Stimulated activated CD8-positive, alpha-beta memory T cell treated with anti-CD3 and anti-CD28 coated beads, Interleukin-15, amount 100 ng/mL, for 48 hours (primary cell): ENCODE measurements at places on chromosomes 2 and 18.

GRCh38 chr2:211367293-211367692, 810.9 kb downstream of the CPS1 start:
- no peak for DNase-seq

DNA sequence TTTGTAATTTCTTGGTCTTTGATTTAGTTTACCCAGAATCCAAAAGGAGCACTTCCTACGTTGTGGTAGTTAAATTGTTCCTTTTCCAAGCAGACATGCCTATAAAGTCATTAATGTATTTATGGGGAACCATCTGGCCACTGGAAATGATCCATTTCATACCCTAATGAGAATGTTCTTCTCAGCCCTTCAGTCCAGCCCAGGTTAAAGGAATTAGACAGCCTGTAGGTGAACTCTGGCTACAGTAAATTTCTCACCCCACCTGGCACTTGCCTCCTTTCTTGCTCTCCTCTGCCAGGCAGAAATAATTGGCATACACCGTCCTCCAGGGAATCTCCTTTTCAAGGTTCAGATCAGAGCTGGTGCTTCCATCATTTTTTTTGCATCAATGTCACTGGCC, 121.1 kb downstream of the SETBP1 start:
- no peak for DNase-seq

DNA sequence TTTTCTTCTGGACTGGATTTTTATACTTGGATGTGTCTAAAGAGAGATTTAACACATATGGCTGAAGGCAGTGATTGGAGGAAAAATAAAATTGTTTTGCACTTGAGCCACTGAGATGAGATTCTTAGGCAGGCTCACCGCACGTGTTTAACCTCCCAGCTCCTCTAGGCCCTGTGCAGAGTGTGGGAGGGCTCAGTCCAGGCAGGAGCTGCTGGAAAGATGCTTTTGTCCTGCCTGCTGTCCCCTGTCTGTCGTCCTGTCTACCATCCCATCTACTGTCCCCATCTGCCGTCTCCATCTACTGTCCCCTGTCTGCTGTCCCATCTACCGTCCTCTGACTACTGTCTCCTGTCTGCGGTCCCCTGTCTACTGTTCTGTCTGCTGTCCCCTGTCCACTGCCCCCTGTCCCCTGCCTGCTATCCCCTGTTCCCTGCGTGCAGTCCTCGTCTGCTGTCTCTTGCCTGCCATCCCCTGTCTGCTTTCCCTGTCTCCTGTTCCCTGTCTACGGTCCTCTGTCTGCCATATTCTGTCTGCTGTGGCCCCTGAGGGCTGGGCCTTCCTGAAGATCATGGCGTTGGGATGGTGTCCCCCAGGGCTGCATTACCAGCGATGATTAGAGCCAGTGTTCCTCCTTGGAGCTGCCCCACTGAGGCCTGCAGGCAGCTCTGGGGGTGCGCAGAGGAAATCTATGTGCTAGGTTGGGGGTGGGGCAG, 43.7 kb upstream of the HS6ST1 start:
- no peak for DNase-seq

DNA sequence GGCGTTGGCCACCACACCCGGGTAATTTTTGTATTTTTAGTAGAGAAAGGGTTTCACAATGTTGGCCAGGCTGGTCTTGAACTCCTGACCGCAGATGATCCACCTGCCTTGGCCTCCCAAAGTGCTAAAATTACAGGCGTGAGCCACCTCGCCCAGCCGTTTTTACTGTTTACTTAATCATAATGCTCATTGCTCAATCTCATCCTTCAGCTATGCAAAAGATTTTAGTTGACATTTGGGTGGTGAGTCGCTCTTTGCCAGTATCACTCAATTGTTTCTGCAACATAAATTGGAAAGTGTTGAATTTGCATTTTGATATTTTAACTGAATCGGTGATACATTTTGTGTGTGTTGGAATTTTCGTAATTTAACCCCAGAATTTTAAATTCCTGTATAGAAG, 7.8 kb upstream of the ZNF532 start:
- no peak for DNase-seq

DNA sequence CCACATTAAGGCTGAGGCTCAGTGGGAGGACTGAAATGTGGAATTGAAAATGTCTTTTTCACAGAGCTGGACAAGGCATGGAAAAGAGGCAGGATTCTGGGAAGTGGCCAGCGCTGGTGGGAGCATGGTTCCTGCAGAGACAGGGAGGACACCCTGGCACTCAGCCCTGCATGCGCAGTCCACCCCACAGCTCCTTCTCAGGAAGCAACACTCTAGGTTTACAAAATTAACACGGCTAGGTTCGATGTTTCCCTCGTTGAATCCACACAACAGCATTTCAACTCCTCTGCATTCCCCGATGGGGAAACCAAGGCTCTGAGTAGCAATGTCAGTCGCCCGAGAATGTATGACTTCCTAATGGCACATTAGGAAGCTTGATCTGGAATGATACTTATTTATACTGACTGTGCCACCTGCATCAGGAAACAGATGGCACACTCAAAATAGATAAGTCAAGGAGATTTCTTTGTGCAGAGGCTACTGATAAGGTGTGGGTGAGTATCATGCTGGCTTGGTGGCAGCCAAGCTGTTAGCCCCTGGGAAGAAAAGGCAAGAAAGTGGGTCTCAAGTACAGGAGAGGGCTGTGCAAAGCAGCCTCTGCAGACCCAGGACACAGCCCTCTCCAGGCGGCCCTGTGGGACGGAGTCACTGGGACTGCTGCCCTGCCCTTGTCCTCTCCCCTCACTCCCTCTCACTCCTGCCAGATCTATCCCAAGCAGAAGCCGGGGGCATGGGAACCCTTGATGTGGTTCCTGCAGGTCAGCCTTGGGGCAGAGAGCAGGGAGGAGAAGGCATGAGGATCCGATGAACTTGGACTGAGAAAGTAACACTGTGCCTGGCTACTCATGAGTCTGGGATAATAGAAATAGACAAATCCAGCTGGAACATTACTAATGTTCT, 158.4 kb upstream of the FHL2 start:
- DNase-seq = no peak

DNA sequence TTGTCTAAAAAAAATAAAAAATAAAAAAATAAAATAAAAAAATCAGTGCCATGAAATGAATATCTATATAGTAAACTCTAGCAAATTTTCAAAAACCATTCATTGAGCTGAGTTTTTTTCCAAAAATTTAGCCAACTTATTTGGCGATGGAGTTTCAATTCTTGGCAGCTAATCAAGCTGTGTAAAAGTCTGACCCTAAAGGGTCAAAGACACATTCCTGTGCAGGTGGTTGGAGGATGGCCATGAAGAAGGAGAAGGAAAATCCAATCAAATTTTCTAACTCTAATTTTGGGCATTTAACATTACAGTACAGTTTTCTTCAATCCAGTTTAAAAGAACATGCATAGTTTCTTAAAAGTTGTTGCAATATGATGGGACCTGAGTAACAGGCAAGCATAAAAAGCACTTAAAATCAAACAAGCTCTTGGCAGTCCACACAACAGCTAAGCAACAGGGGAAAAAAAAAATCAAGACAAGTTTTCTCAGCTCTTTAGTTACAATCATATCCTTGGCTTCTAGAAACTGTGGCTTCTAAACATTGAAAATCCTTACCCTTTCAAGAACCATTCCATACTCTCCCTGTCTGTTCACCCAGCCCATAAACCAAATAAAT, 54.5 kb downstream of the ACVR1 start:
- no peak for DNase-seq
